ENCODE measurements at places on chromosomes 6 and 20.

DNA sequence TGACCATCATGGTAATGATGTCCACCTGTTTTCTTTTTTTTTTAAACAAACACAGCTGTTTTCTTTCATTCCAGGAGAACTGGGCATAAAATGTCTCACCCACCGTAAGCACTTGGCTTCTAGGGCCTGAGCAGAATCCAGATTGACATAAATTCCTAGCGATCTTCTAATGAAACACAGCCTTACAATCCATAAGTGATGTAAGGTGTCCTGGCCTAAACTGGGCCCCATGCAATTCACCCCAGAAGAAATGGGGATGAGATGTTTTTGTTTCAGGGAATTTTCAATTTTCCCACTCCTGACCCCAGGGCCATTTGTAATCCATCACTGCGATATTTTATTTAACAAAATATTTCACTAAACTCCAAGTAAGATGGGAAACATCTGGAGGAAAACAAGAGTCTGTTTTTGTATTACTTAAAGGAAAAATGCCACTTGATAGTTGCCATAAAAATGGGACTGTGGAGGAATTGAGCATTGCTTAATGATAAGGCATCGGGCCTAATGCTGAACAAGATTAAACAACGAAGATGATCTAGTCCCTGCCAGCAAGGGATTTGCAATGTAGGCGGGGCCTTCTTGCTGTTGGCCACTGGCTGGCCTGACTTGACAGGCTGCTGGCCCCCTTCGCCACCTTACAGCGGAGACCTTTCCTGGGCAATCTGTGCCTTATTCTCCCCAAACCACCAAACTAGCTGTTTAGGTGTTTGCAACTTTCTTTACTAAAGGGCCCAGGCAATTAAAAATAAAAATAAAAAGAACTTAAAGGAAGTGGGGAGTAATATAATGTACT is 183.7 kb downstream of the CD109 start:
- DNase-seq, result no peak

GRCh38 chr6:3619800-3620199 is 131.7 kb downstream of the PXDC1 start:
- no peak for DNase-seq

DNA sequence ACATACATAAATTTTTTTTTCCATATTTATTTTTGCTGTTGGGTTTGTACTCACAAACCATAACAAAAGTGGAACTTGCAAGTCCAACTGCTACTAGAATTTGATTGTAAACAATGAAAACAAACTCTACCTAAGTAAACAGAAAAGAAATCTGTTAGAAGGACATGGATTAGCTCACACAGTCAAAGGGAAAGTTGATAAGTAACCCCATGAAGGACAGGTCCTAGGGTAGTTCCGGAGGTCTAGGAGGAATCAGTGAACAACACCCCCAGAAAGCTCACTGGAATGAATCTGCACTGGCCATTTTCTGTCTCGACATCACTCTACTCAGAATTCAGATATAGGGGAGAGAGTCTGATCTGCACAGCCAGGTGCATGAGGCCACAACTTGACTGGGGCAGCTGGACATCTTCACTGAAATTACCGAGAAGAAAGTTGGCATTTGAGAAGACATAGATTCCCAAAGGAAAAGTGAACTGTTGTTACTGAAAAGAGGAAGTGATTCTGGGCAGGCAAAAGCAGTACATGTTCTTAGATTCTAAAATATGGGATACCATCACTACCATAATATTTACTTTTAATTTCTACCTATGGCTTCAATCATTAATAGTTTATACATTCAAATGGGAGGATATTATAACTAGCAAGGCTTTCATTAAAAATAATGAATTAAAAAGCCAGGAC is 76.4 kb downstream of the HMGN3 start:
- no peak for DNase-seq

DNA sequence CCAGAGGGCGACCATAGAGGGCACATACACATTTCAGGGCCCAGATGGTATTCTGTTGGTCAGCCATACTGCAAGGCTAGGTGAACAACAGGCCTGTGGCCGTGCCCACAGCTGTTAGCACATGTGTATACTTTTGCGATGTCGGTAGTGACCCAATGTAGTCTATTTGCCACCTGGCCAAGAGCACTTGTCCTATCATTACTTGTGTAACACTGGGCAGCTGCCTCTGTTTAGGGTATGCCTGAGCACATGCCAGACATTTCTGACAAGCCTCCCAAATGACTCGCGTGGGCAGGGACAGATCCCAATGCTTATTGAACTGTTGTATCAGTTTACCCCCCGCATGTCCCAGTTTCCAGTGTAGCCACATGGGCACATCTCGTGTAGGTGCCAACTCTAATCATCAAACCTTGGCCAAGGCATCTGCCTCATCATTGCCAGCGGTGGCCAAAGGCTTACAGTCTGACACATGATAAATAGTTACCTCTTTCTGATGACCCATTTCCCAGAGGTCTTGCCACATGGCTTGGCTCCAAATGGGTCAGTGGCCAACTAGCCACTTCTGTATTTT is 74.4 kb upstream of the FBXL4 start:
- no peak for DNase-seq

DNA sequence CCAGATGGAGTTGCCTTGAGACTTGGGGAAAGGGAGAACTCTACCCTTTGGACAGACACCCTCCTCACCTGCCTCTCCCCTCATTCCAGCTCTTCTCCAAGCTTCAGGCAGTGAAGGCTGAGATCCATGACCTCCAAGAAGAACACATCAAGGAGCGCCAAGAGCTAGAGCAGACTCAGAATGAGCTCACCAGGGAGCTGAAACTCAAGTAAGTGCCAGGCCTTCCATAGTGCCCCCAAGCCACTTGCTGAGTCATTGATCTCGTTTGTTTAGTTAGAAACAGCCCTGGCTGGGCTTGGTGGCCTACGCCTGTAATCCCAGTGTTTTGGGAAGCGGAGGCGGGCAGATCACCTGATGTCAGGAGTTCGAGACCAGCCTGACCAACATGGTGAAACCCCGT is 39.2 kb downstream of the KIF3B start:
- DNase-seq, result no peak

DNA sequence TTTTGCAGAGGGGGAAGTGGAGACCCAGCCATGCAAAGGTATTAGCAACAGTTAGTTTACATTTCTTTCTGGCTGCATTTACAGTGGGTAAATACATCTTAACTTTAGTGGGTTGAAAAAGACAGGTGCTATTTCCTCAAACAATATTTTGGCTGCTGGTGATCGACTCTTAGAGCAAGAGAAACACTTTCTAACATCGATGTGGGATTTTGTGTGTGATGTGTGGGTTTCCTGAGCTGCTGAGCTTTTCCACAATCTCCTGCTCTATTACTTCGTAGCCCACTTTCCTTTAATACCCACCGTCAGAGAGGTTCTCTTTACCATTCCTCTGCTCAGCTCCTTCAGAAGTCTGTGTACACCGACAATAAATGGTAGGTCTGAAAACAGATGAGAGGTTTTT is 339.0 kb downstream of the NRN1 start:
- DNase-seq, result no peak

DNA sequence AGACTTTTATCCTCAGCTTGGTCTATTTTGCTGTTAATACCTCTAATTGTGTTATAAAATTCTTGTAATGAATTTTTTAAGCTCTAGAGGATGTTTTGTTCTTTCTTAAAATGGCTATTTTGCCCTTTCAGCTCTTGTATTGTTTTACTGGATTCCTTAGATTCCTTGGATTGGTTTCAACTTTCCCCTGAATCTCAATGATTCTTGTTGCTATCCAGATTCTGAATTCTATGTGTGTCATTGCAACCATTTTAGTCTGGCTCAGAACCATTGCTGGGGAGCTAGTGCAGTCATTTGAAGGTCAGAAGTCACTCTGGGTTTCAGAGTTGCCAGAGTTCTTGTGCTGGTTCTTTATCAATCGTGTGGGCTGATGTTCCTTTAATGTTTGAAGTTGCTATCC is 37.1 kb downstream of the OTOR start:
- DNase-seq, result no peak

Data from amniotic stem cell (primary cell).